Activated T-helper 1 cell treated with anti-CD3 and anti-CD28 coated beads, Interleukin-2, amount 50 U/mL, for 16 hours (primary cell): ENCODE measurements at places on chromosomes 5 and 9.

GRCh38 chr9:104090578-104090977 is 3.5 kb upstream of the SMC2 start:
- no peak for DNase-seq

DNA sequence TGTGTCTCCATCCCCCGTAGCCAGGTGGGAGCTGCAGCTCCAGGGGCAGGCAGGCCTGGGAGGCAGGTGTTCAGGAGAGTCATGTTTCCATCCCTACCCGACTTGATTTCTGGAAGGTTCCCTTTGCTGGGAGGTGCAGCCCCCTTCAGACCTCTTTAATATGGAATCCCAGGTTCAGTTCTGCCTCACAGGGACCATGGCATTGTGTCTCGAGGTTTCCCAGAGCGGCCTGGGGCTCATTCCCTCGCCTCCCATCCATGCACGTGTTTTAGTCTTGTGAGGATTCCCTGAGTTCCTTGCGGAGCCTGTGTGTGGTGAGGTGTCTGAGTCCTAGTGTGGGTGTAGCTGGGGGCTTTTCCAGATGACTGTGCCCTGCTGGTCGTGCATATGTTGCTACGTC is 16.5 kb upstream of the AHRR start:
- DNase-seq: no peak

- DNase-seq: no peak
Measured at GRCh38 chr9:134601764-134602163, 39.8 kb upstream of the COL5A1 start.

- DNase-seq: no peak
Measured at GRCh38 chr5:176389135-176390123, 878 bp downstream of the HIGD2A start.

DNA sequence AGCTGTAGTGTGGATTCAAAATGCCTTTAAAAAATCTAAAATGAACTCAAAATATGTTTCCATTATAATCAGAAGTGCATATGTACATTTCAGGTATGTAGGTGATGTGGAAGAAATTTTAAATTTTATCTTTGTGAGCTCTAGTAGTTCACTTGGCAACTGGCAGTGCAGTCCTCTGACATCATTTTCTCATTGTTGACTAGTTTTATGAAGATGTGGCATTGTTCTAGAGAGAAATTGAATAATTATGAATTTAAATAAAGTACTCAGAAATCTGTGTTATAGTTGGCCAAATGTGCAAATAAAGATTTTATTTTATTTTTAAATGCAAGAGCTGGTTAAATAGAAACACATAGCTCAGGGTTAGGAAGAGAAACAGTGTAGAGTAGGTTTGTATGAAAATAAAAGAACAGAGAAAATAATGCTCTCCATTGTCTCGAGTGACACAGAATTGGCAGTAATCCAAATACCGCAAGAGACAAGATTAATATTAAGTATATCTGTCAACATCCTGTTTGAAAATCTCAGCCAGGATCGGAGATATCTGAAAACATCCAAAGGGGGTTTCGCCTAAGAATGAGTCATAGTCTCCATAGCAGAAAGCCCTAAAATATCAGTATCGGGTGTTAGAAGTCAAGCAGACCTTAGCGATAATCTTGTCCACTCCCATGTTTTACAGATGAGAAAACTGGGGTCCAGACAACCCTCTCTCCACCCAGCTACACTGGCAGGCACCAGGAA is 189.4 kb downstream of the CCDC192 start:
- no peak for DNase-seq

DNA sequence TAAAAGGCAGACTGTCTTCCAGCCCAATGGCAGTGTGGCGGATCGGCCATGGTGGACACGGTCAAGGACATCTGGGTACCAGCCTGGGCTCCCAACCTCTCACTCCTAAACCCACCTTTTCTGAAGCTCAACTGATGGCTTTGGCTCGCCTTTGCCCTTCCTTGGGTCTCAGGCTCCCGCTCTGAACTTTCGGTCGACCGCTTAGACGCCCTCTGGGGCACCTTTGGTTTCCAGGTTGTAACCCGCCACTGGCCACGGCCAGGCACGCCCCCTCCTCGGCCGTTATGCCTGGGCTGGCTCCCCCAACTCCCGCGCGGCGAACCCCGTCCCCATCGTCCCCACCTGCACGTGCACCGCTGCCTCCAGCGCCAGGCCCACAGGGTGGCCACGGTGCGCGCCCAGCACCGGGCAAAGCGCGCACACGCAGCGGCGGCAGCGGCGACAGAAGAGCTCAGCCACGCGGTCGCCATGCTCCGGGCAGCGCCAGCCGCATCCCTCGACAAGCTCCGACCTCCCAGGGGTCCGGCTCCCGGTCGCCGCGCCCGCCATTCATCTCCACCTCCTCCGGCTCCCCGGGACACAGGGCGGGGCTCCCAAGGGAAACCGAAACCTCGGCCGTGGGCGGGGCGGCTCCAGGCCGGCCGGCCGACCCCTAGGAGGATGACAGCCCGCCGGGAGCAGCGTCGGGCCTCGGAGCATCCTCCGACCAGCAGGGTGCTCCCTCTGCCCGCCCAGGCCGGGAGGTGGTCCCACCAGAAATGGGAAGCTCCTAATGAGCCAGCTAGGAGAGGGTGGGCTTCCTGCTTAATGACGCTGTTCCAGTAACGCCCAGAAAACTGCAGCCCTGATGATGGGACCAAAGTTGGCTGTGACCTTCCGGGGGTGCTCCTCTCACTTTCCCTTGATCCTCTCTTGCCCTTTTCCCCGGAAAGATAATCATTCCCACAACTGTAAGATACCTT is at the start of gene TRIM14:
TRIM14 (minus strand) TSS at position 583 of the 962 bp plus-strand sequence; CDS start at position 549, 34 bp downstream.
- no peak for DNase-seq

DNA sequence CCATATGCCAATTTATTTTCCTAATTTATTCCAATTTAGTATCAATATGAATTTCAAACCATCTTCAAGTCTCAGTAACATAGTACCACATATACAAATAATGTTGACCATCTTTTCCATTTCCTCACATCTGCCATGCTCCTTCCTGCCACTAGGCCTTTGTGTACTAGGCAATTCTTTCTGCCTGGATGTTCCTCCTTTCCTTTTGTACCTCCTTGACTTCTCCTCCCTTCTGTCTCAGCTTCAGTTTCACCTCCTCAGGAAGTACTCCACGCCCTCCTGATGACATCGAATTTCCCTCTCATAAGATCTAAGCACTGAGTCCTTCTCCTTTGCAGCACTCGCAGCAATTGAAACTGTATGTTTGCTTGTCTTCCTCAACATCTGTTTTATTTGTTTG is 53.9 kb downstream of the MEF2C start:
- no peak for DNase-seq

GRCh38 chr5:65809817-65810531 is 88.0 kb downstream of the NLN start:
- DNase-seq: no peak

GRCh38 chr9:115404311-115404710 is 286.4 kb upstream of the TNC start:
- DNase-seq: no peak

GRCh38 chr5:140073296-140073695 is 30.2 kb upstream of the NRG2 start:
- DNase-seq: no peak

DNA sequence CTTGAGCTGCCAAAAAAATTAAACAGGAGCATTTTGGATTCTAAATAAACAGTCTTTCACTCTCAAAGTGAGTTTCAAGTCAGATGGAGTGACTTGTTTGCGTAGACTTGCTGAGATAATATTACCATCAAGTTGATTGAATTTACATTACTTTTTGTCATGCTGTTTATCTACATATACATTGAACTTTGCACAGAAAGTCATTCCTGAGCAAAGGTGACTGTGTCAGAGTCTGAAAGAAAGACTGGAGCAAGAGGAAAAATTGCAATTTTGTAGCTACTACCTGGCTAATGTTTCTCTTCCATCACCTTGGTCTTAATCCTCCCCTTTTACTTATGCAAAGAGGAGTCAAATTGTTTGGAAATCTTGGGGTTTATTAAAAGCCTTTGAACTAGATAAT is 179.4 kb downstream of the PTTG1 start:
- DNase-seq: no peak

GRCh38 chr9:133694686-133695085 is 43.5 kb downstream of the SARDH start:
- no peak for DNase-seq
